ENCODE measurements at places on chromosomes 12 and 14.

DNA sequence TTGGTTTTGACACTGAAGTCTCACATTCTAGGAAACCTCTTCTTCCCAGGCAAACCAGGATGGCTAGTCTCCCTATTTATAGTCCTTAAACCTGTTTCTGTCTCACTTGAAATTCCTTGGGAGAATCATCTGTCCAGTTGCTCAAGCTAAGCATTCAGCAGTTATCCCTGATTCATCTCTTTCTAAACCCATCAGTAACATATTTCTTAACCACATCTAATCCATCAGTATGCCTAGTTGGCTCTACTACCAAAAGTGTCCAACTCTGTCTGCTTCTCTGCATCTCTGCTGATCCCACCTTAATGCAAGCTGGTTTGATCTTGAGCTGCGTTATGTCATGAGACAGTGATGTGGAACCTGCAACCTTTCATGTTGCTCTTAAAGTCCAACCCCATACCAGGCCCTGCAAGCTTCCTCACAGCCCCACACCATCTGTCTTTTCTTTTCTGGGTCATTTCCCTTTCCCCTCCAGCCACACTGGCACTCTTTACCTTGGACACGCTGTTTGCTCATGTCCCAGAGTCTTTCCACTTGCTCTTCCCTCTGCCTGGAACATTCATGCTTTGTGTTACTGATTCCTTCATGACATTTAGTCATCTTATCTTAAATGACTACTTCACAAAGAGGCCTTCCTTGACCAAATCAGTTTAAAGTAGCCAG lies 380.8 kb upstream of the RGS6 start:
- DNase-seq = no peak

- DNase-seq = no peak
Measured at GRCh38 chr12:63889721-63890509, 45.4 kb downstream of the SRGAP1 start.

GRCh38 chr14:42927313-42927712 lies 1320.6 kb downstream of the LRFN5 start:
- DNase-seq = no peak

DNA sequence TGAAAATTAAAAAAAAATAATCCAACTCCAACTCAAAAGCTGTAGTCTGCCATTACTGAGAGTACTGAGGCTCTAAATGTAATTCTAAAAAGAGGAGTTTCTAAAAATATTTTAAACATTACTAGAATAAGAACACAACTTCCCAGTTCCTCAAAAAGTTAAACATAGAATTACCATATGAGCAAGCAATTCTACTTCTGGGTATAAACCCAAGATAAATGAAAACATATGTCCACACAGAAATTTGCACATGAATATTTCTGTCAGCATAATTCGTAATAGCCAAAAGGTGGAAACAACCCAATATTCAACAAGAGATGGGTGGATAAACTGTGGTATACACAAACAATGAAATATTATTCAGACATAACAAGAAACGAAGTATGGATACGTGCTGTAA lies 15.0 kb upstream of the NR2C1 start:
- DNase-seq = no peak

DNA sequence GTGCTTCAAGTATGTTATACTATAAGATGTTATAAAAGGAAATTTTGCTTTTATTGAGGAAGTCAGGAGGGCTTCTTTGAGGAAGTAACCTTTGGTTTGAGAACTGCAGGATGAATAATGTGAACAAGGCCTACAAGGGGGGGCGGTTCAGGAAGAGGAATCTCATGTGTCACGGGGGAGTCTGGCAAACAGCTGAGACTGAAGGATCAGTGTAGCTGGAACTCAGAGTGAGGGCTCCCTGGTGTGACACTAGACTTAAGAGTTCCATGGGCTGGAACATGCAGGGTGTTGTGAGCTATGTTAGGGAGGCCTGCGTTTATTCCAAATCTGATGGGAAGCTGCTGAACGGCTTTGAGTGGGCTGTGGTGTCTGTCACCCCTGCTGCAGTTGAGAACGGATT lies 62.3 kb downstream of the UNC79 start:
- DNase-seq = no peak

DNA sequence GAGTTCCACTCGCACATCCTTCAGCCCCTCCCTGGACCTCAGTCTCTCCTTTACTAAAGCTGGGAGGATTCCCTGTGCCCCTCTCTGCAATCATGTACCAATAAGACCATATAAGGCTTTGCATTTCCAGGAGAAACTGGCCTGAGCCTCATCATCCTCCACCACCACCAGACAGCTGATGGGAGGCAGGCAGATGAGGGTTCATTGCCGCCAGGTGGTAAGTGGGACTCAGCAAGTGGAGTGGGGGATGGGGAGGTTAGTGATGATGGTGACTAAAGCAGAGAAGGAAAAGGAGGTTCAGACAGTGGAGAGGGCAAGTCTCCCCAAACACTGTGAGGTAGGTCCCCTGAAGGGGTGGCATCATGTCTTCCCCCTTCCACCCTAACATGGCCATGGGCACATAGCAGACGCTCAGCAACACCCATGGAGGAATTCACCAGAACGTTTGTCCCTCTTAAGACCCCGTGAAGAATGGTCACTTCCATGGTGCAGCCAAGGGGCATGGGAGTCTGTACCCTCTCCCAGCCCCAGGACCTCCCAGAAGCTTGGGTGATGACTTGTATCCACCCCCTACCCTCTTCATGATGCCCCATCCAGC lies 4.5 kb upstream of the TNFRSF1A start:
- DNase-seq = no peak

DNA sequence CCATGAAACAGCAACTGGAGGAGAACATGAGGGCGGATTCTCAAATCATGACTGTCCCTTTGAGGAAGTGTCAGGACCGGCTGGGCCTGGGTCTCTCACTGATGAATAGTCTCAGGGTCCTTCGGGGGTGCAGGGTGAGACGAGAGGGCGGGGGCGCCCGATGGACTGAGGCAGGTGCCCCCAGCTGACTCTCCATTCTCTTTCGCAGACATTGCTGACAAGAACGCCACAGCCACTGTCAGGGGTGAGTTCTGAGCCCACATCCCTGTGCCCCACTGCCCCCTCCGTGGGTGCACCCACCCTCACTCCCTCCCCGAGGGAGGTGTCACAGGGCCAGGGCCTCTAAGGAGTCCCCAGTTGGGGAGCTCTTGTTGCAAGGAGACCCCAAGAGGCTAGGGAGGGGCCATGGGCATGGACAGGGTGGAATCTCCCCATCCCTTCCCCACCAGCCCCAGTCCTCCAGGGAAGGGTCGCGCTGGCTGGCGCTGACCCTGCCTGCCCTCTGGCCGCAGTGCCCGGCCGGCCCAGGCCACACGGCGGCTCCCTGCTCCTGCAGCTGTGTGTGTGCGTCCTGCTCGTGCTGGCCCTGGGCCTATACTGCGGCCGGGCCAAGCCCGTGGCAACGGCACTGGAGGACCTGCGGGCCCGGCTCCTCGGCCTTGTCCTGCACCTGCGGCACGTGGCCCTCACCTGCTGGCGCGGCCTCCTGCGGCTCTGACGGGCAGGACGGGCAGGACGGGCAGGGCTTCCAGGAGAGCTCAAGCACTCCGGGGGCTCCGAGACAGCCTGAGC lies 8.7 kb downstream of the C14orf180 start:
- no peak for DNase-seq

DNA sequence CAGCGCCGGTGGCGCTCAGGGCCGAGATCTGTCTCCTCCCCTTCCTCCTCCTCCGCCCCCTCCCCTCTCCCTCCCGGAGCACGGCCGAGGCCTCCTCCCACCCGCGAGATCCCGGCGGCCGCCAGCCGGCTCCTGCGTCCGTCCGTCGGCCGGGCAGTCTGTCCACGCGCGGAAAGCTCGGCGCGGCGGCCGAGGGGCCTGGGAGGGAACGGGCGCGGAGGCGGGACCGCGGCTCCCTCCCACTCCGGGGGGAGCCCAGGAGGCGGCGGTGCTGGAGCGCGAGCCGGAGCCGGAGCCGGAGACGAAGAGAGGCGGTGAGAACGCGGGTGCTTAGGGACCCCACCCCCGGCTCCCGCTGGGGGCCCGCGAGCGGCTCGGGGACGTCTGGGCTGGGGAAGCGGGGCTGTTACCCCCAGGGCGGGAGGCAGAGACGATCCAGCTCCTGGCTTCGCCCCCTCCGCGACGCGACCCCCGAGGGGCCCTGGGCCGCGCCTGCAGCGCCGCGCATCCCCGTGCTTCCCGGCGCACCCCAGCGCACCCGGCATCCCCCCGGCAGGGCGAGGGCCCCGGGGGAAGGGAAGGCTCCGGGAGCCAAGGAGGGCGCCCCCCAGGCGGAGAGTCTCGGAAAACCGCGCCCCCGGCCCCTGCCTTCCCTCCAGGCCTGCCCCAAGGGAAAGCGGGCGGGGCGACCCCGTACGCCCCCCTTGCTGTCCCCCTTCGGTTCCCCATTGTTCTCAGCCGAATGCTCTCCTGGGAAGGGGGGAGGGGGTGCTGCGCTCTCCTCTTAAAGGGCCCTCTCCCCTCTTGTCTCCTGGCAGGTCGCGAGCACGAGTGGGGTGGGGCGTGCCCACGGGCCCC lies at the start of gene DTX1:
TSS of gene DTX1 (plus strand) at position 100 of the 858 bp plus-strand sequence. CDS start 1,463 bp downstream, outside the sequence.
- DNase-seq = peak; percentile 49

DNA sequence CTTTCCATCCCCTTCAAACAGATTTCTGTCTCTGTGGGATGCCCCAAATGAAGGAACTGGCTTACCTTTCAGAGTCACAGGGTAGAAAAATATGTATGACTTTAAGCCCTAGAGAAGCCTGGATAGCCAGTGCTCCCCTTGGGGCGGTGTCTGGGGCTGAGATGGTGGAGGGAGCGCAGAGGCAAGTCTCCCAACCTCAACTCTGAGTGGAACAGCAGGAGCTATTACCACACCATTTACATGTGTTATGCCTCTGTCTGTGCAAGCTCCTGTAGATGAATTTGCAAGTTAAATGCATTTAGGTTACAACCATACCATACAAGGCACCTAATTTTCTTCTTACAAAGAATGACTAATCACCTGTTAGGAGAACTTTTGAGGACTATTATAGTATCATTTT lies 50.4 kb upstream of the CLMN start:
- DNase-seq = no peak

GRCh38 chr12:80766210-80766609 lies 49.5 kb downstream of the MYF5 start:
- no peak for DNase-seq

GRCh38 chr14:69750495-69750894 lies 16.4 kb upstream of the SRSF5 start:
- DNase-seq = no peak

DNA sequence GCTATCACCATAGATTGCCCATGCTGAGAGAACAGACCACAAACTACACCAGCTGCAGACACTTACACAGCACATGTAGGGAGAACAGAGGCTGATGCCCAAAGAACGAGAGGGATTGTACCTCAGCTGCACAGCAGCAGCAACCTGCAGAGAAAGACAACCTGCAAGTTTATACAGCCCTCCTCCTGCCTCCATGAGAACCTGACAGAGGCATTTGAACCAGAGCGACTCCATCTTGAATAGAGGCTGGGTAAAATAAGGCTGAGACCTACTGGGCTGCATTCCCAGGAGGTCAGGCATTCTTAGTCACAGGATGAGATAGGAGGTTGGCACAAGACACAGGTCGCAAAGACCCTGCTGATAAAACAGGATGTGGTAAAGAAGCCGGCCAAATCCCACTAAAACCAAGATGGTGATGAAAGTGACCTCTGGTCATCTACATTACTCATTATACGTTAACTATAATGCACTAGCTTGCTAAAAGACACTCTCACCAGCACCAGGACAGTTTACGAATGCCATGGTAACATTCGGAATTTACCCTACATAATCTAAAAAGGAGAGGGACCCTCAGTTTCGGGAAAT lies 262.4 kb upstream of the HMGA2 start:
- DNase-seq = no peak

- no peak for DNase-seq
Measured at GRCh38 chr12:78914859-78915331, 50.3 kb downstream of the SYT1 start.

- no peak for DNase-seq
Measured at GRCh38 chr12:117071009-117071408, 28.2 kb downstream of the TESC start.

DNA sequence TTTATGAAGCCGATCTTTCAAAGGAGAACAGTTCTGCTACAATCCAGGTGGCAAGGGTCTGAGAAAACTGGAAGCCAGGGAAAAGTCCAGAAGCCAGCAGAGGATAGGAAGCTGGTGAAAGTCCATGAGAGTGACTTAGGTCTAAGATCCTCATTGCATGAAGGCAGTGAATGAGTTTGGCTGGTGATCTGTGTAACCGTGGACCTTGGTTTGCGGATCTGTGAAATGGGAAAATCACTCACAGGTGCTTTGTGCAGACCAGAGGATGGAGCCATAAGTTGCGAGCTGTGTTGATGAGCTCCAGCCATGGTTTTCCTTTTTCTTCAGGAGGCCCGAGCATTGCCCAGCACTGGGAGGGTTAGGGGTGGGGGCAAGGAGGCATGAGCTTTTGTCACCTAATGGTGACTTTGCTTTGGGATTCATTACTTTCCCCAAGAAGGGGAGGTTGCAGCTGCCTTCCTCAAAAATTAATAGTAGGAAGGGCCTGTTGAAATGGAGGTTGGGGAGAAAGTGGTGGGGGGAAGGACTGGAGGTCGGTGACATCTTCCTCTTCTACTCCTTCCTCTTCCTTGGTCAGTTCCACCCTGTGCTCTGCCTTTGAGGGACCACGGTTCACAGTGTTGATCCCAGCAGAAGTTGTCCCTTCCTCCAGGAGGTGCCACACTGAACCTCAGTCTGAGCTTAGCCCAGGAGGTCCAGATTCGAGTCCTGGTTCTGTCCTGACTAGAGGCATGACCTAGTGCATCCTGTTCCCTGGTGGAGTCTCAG lies 20.3 kb upstream of the SERPINA6 start:
- no peak for DNase-seq
